ENCODE measurements at places on chromosomes 13 and 19.

GRCh38 chr19:38219221-38219620 is 4.8 kb downstream of the DPF1 start:
- no peak for DNase-seq

GRCh38 chr19:39402346-39403300 is 4.0 kb upstream of the ZFP36 start:
- peak; percentile 92 for DNase-seq

GRCh38 chr13:49444524-49445395 is 686 bp downstream of the SETDB2 start:
- DNase-seq: peak; percentile 88

- no peak for DNase-seq
Measured at GRCh38 chr19:58326501-58326913, 287 bp upstream of the ZSCAN22 start.

DNA sequence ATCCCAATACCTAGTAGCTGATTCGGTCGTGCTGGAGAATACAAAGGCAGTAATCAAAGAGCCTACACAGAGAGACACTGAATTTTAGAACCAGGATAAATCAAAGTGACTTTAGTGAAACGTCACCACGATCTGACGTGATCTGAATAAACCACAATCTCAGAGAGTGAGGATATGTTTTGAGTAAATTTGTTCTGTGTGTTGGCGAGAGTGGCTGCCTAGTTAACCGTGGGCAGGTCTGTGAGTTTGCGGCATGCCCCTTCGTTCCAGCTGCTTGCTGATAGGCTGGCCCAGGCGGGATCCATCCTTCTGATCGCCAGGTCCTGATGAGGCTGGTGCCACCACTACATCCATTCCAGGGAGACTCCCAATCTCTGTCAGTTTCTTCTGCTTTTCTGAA is 40.4 kb downstream of the LRCH1 start:
- no peak for DNase-seq

DNA sequence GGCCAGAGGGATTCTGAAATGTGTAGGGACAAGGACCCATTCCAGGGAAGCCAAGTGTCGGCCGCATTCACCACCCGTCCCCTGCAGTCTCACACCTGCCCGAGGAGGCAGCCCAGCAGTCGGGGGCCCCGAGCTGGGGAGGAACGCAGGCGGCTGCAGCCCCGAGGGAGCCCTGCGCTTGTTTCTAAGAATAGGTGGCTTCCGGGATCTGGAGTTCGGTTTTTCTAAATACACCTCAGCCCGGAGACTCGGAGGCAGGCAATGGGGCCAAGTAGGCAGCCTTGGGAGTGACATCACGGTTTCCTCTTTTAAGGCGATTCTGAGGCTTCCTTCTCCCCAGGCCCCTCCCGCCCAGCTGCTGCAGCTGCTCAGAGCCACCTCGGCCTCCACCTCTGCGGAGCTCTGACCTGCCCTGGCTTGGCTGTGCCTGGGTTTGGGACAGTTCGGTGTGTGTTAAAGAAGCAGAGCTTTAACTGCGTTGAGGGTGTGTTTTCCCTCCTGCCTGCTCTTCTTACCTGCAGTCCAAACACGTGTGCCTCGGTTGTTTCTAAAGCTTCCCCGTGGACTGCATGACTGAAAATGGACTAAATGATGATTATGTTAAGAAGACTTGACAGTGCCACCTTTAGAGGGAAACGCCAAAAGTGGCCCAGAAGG is 80.5 kb downstream of the COL4A2 start:
- DNase-seq: no peak

- no peak for DNase-seq
Measured at GRCh38 chr19:29667901-29668341, 2.7 kb downstream of the PLEKHF1 start.

DNA sequence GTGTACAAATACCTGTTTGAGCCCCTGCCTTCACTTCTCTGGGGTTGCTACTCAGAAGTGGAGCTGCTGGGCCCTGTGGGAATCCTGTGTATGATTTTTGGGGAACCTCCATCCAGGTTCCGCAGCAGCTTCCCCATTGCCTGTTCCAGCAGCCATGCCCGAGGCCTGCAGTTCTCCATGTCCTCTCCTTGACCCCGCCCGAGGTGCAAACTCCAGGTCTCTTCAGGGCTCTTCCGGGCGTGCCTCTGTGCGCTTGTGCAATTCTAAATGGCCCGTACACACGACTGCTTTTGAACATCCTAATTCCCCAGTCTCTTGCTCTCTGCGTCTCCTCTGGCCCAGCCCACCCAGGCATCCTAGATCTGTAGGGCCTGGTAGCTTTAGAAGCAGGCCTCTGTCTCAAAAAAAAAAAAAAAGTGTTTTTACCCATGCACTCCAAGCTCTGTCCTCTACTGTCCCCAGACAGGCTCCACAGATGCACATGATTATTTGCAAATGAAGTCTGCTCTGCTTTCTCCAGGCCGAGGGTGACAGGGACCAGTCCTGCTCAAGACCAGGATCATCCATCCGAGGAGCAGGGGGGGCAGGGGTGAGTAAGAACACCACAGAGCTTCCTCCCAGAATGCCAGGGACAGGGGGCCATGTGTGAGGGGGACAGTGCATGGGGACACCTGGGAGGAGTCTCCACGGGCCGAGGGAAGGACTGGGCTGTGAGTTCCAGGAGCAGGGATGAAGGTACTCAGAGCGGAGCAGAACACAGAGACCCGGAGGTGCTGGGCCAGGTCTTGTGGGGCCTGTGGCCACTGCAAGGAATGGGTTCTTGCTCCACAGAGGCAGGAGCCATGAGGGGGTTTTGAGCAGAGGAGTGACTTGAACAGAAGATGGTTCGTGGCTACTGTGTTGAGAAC is 51.7 kb downstream of the SLC7A9 start:
- no peak for DNase-seq

DNA sequence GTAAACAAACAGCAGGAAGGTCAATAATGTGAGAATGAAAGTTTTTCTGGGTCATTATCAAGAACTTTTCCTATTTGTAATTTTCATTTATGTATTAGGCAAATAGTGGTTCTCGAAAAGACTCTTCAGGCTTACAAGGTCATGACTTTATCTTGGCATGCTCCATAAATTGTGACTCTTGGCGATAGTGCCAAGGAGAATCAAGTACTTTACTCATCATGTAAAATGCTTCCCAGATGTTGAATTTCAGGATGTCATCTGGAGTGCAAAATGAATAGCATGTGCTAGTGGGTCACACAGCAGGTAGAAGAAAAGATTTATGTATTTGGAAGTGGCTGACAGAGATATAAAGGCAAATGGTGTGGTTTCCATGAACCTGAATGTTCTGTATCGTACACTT is 1492.7 kb upstream of the PCDH20 start:
- no peak for DNase-seq

- DNase-seq: no peak
Measured at GRCh38 chr19:50488389-50489194, 11.9 kb upstream of the GARIN5A start.

DNA sequence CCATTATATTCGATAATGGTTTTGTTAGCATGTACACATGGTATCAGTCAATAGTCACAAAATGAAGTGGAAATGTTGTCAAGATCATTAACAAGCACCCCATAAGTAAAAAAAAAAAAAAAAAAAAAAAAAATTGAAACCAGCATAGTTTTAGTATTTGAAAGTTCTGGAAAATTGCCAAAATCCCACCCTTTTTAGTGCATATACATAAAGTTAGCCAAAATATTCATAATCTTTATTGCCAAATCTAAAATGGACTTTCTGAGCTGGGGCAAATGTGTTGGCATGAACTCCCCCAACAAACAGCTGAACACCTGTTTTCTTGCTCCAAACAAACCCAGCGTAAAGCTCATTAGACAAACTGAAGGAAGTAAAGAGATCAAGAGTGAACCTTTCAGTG is 73.9 kb downstream of the MZT1 start:
- DNase-seq: no peak

DNA sequence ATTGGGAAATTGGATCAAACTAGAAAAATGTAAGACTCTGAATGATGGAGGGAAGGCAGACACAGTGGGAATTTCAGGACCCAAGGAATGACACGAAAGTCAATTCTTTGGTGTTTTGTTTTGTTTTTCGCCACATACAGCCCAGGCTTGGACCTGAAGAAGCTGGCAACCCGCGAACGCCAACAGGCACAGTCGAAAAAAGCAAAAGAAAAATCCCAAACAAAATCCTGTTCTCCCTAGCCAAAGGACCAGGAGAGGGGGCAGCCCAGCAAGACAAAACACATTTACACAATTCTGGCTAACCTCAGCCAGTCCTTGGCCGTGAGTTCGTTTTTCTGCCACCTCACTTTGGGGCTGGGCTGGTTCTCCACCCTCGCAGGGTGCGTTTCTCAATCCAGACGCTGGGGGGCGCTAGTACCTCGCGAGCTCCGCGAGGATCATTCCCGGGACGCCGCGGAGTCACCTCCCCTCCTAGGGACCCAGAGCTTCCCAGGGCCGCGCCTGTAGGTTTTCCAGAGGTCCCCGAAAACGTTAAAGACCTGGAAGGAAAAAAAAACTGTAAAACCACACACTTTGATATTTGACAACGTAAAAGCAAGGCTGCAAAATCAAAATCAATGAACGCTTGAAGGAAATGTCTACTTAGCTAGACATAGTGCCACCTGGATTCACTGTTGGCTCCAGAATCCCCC is 34.9 kb upstream of the TPM4 start:
- DNase-seq: peak; percentile 71

DNA sequence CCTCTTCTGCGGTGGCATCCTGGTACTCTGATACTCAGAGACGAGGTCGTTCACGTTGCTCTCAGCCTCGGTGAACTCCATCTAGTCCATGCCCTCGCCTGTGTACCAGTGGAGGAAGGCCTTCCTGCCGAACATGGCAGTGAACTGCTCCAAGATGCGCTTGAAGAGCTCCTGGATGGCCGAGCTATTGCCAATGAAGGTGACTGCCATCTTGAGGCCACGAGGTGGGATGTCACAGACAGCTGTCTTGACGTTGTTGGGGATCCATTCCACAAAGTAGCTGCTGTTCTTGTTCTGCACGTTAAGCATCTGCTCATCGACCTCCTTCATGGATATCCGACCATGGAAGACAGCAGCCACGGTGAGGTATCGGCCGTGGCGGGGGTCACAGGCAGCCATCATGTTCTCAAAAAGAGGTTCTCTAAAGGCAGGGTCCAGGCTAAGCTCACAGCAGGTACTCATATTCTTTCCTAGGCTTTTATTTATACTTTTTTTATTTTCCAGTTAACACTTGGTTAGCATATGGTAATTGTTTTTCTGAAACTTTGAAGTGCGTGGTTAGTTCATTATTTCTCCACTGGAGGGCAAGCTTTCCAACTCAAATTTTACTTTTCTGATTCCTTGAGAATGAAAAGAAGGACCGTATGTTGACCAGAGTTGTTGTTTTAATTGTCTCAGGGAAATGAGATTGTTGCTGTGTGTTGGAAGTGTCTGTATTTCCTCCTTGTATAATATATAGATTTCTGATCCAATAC is 72.4 kb upstream of the RGCC start:
- peak; percentile 26 for DNase-seq

GRCh38 chr19:2274185-2274711 is 7.7 kb downstream of the PEAK3 start:
- DNase-seq: no peak

GRCh38 chr19:3822683-3823349 is 36.6 kb upstream of the MATK start:
- DNase-seq: no peak

DNA sequence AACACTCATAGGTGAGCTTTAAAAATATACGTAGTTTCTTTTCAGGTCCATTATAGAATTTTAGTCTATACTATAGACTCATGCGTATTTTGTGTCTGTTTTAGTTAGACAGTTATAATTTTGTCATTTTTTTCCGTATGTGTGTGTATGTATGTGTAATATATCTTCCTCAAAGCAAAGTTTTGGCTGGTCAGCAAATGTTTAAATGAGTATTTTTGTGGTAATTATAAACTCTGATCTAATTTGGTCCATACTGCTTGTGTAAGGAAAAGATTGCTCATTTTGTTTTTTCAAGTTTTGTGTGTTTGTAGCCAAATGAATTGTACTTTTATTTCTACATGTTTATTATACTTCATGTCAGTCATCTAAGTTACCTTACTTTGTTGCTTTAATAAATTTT is 20.5 kb downstream of the KCTD4 start:
- DNase-seq: no peak

All from AG10803 (cell line).